ENCODE measurements at places on chromosomes 7 and 10.

GRCh38 chr7:155234158-155234492 lies 63.6 kb upstream of the INSIG1 start:
- DNase-seq, result no peak

GRCh38 chr7:128807191-128807590 lies 15.4 kb downstream of the CCDC136 start:
- DNase-seq, result no peak

GRCh38 chr10:127216786-127217185 lies 20.4 kb upstream of the INSYN2A start:
- DNase-seq, result no peak

DNA sequence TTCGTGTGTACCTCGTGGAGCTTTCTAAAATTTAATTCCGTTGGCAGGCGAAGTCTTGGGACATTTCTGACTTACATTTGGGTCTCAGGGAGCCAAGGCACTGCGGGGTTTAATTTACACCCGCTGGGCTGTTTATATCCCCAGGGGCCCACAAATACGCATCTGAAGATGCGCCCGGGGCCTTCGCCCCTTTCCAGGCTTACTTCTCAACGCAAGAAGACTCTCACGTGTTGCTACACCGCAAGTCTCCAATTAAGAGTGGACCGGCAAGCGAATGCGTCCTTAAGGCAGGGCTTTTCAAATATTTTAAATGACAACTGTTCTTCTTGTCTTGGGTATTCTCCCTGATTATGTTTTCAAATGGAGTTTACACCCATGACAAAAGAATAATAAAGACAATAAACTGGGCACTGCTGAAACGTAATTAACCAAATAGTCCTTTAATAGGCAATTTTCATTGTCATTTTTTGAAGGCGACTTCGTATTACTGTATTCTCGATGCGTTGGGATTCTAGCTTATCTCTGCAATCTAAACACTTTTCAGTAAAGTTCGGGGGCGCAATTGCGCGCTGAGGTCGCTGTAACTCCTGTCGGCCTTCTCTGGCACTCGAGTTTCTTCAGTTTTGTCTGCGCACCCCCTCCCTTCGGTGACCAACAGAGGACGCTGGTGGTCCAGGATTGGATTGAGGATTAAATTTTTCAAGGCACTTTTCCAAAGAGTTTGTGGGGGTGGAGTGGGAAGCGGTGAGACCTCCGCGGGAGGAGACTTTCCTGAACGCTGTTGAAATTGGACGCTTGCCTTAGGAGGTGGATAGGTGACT lies 837 bp upstream of the IGFBP3 start:
- peak; percentile 73 for DNase-seq

GRCh38 chr7:3464900-3465622 lies 164.0 kb downstream of the SDK1 start:
- no peak for DNase-seq

DNA sequence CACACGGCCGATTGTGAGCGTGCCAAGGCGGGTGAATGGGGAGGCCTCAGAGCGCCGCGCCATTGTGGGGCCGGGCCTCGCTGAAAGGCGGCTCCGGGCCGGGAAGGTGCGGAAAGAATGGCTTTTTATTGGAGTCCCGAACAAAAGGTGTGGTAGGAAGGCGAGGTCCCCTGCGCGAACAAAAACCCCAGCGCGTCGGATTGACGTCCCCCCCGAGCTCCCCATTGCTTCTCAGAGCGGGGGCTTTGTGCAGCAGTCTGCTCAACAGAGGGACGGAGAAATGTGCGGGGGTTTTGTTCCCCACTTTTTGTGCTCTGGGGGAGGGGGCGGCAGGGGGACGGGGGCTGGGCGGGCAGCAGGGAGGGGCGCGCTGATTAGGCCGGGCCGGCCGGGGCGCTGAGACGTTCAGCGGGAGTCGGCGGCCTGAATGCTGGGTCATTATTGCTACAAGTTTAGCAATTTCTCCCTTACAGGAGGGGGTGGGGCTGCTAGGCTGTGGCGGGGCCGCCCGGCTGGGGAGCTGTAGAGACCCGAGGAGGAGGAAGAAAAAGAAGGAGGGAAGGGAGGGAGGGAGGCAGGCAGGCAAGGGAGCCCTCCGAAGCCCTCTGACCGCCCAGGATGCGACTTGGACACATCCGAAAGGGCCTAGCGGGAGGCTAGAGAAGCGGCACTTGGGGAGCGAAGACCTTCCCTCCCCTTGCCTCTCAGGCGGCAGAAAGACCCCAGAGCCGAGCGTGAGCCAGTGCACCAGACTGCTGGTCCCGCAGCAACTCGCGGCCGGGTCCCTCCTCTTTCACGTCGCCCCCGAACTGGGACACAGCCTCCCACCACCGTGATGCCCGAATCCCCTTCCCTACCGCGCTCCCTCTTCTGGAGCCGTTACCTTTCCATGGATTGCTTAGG lies 4.6 kb downstream of the NKX2-3 start:
- DNase-seq, result no peak

DNA sequence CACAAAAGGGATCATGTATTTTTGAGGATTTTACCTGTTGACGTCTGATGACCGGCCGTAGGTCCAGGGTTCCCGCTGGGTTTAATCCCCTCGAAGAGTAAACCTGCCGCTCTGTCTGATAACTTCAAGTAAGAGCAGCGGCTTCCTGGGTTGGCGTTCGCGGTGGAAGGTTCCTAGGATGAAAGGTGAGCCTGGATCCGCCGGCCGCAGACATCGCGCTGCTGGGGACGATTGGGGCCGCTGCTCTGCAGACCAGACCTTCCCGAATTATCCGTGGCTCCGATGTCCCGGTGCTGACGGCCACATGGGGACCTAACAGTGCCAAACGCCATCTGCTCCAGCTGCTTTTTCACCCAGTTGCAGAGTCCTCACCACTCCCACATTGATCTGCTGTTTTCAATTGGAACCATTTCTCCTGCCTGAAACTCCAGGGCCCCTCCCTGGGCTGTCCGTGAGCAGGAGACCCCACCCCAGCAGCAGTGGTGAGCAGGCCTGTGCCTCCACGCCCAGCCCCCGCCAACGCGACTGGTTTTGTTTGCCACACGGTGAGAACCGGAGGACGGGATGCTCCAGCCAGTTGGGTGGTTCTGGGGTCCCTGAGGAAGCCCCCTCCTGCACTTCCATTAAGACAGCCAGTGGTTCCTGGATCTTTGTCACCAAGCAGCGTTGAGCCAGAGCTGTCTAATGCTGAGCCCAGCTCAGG lies 12.2 kb upstream of the AP5Z1 start:
- no peak for DNase-seq

DNA sequence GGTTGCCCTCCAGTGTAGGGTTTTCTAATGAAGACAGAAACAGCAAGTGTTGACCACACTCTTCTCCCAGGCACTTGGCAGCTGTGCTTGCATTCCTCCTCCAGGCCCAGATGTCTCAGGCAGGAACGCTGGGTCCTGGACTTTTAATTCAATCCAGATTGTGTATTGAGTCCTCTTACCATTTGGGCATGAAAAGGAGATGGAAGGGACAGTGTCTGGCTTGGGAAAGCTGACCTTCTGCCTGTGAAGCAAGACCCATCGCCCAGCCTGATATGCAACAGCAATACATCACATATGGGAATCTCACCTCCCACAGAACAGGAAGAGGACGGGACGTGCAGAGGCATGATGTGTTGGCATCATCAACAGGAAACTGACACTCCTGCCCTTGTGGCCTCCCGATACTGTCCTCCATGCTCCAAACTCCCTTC lies 174.4 kb upstream of the LYZL2 start:
- no peak for DNase-seq

DNA sequence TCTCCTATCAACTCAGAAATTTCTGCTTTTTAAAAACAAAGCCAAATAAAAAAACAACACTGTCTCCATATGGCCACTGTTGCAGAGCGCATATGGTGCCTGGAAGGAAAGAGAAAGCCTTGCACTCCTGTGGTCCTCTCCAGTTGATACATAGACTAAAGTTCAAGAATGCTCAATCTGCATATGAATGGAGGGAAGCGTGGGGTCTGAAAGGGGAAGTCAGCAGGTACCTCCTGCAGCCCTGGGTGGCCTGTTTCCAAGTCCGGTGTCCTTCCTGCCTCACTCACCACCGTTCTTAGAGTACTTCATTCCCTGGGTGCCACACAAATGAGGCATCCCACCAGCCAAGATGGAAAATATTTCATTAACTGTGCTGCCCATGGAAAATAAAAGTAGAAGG lies 138.3 kb upstream of the PALS2 start:
- DNase-seq, result no peak

DNA sequence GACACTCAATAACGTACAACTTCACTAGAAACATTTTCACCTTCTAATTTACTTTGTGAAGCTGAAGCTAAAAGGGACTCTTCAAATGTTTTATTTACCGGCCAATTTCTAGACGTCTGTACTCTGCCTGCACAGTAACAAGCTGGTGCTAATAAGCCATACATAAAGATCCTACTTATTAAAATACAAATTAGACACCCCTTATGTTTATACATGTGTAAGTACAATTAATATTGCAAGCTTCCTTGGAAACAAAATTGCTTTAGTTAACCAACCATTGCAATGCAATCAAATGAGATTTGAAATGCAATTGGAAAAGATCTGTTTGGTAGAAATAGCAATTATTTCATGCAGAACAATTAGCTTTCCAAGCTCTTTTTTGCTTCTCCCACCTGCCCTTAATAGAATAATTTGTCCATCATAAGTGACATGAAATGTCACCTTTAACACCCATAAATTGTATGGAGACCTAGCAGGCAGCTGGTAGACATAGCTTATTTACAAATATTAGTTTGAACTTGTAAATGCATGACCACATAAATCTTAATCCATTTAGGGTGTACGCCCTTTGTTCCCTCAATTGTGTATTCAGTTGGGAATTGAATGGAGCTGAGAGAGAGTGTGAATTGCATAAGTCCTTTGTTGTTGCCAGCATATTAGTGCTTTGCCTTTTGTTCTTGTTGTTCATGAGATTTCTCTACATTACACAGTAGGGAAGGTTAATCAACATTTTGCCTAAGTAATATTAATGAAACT lies 277.1 kb downstream of the CACNA2D1 start:
- peak; percentile 99 for DNase-seq

DNA sequence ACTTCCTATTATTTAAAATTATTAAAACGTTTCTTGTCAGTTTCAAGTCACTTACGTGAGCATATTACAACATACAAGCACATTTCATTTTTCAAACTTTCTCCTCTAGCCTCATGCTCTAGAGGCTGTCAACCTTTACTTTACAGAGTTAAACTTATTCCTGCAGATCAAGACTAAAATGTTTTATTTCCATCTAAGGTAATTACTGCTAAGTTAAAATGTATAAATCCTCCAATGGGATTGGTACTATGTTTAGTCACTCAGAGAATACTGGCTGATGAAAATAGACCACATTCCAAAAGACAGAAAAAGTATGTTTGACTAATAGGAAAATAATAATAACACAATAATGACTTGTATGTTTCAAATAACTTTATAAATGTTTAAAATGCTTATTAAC lies 8.4 kb upstream of the TRDMT1 start:
- DNase-seq, result no peak
